ENCODE measurements at places on chromosomes 3 and 15. TPM values are rescaled to one million over a fixed set of nuclear protein-coding genes. Genes with fewer than 3 reads are reported as not detected.

Gene PDCD6IP
- 245 TPM for total RNA-seq

Gene TMCO5A
- not detected for total RNA-seq

Gene GRM2
- 0.52 TPM for total RNA-seq

Gene GRAMD1C
- total RNA-seq, result 2.7 TPM

Gene KLHL40
- total RNA-seq, result not detected

Gene ACOX2
- total RNA-seq, result 12.9 TPM

Gene TM4SF1
- total RNA-seq, result 213 TPM
